ENCODE measurements at places on chromosomes 12 and 14. TPM values are rescaled to one million over a fixed set of nuclear protein-coding genes. Genes with fewer than 3 reads are reported as not detected.

The LRP1-AS gene
- total RNA-seq = not detected

The POLE2 gene
- total RNA-seq = 12.9 TPM

The MYL2 gene
- not detected for total RNA-seq

The RAD9B gene
- total RNA-seq = 0.33 TPM

The MSI1 gene
- 127 TPM for total RNA-seq

The SLC4A8 gene
- 11.8 TPM for total RNA-seq

All from progenitor cell of endocrine pancreas (in vitro differentiated cells).